ENCODE measurements at places on chromosomes 2 and 18.
A peak's percentile ranks its signal among the peaks of the same experiment; 100 is the strongest.

- DNase-seq, result no peak
These were observed 722 bp downstream of the ACSL3 start for GRCh38 chr2:222861411-222862105.

GRCh38 chr2:157257312-157258252 lies at the start of gene GALNT5:
Gene GALNT5 (plus strand): TSS chr2:157257705. CDS start chr2:157258083, 378 bp downstream.
- no peak for DNase-seq

GRCh38 chr18:11799066-11799465 lies 52.1 kb upstream of the CHMP1B start:
- DNase-seq, result no peak

DNA sequence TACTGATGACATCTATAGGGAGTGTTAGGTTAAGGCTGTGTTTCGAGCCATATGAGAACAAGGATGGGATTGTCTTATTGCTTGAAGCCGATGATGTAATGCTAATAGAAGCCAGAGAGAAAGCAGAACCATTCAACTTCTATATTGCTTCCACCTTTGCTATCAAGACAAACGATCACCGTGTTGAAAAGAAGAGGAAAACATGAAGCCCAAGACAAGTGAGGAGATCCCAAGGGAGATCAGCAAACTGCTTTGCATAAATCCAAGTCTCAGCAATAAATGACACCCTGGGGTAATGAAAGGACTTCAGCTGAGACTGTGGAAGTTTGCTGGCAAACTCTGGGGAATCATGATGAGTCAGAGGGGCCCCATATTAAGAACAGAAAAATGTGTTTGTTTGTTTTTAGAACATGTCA lies 206.2 kb downstream of the NCKAP5 start:
- DNase-seq, result no peak

DNA sequence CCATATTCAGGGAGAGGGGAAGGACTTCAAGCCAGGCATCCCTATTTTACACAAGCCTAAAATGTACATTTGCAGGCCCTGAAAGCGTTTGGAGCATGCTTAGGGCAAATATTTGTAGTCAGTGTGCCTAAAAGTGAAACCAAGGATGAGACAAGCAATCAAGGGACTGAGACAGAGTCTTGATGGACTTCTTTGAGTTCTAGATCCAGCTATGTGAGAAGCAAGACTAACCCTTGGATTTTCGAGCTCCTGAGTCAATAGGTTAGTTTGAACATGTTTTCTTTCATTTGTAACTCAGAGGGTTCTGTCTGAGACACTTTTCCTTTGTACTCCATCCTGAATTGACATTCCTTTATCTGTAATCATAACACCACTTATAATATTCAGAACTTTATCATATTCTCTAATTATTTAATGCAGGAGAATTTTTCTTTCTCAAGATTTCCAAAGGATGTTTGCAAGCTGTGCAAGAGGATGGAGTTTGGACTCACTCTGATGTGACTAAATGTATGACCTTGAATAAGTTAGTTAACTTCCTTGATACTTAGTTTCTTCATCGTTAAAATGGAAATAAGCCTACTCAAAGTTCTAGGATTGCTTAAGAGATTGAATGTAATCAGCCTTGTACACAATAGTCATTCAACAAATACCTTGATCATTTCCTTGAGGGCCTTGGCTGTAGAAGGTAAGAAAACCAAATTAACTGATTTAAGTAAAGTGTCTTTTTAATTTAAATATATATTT lies 1237.8 kb upstream of the ZEB2 start:
- DNase-seq, result no peak

DNA sequence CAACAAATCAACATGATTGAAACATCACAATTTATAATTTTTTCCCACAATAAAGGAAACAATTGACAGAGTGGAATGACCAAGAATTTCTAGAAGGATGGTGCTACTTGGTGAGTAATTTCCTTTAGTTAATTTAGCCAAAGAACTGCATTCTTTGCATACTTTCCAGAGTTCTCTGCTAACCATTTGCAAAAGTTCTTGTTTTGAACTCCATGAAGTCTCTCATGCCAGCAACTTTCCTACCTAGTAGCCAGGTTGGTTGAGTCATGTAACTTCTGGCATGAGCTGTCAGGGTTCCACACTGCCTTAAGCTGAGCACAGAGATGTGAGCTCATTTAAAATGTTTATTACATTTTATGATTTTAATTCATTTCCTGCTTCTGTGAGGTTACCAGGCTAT lies 539.6 kb downstream of the PID1 start:
- DNase-seq, result no peak

DNA sequence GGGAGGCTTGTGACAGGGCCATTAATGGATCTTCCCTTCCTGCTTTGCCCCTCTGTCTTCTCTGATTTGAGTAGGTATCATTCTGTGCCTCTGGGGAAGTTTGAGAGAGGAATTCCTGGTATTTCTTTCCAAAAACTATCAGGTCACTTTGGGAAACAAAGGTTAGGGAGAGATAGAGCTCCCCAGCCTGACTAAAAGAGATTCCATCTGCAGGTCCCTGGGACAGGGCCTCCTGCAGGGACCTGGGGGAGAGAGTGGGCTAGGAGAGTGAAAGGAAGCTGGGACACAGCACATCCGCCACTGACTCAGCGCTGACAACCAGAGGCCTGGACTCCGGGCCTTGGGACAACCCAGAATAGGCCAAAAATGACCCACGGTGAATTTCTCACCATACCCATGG lies 6.4 kb downstream of the GALNT14 start:
- no peak for DNase-seq

GRCh38 chr2:112884869-112885505 lies 26.0 kb upstream of the IL37 start:
- peak; percentile 39 for DNase-seq

DNA sequence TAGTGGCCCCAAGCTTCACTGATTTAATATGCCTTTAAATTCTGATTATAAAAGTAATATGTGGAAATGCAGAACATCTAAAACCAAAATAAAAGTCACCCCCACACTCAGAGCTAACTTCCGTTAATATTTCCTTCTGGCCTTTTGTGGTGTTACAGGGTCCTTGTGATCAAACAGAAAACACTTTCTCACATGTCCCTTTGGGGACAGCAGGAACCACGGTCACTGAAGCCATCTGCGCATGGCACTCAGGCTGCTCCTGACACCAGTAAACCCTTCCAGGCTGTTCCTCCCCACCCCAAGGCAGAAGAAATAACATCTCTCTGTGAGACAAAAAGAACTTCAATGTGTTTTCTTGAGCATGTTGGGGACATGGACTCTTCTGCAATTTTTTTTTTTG lies 25.1 kb upstream of the GPR17 start:
- DNase-seq, result no peak

GRCh38 chr2:218368621-218369153 lies 12.0 kb downstream of the CATIP start:
- DNase-seq, result no peak

GRCh38 chr2:217444932-217445331 lies 557.9 kb downstream of the TNS1 start:
- DNase-seq, result no peak

- DNase-seq, result no peak
These were observed 83.4 kb upstream of the SNTG2 start for GRCh38 chr2:867296-867695.

DNA sequence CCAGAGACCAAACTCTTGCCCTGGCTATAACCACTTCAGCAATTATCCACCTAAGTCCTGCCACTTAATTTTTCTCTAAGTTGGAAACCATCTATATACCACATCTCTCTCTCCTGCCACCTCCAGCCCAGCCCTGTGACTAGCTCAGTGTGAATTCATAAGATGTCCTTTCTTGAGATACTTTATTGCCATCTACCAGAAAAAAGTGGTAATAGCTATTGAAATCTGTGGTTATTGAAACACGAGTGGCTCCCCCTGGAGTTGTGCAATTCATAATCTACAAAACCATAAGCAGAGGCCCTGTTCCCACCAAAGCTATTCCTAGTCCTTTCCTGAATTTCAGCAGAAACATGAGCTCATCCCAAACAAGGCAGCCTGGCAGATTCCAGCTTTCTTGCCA lies 324.0 kb downstream of the TXNL1 start:
- DNase-seq, result no peak

GRCh38 chr2:239302083-239302807 lies 98.6 kb downstream of the HDAC4 start:
- no peak for DNase-seq

GRCh38 chr2:109396202-109397180 lies 217.3 kb downstream of the SEPTIN10 start:
- DNase-seq, result no peak

DNA sequence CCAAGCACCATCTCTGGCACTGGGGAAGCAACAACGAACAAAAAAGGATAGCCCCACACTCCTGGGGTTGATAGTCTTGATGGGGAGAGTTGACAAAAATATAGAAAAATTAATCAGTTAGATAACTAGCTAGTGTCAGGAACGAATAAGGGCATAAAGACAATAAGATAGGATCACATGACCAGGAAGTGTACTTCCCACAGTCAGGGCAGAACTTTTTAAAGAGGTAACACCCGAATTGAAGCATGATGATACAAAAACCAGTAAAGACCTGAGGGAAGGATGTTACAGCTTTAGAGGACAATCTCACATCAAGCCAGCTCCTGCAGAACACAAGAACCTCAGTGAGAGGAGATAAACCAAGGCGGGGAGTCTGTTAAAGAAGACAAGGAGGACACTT lies 295.4 kb upstream of the CRIM1 start:
- no peak for DNase-seq

- DNase-seq, result no peak
These were observed 192.0 kb downstream of the EPHA4 start for GRCh38 chr2:221380062-221380461.

GRCh38 chr2:219631904-219632759 lies 4.7 kb downstream of the SLC4A3 start:
- no peak for DNase-seq

DNA sequence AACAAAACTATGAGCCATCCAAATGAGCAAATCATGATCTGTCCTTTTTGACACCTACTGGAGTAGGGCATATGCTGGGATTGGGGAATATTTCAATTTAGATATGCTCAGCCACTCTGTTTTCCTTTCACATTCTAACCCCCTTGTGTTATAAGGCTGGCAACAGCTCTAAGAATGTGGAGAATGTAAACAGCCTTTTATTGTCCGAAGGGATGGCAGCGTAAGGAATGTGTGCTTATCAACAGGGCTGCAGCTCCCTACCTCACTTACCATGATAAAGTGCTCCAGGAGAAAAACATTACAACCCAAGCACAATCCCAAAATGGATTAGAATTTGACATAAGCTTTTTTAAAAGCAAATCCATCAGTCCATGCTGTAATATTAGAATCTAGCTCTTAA lies 2.2 kb downstream of the NXPH2 start:
- no peak for DNase-seq

GRCh38 chr2:165253178-165253577 lies 14.0 kb downstream of the SCN2A start:
- no peak for DNase-seq

DNA sequence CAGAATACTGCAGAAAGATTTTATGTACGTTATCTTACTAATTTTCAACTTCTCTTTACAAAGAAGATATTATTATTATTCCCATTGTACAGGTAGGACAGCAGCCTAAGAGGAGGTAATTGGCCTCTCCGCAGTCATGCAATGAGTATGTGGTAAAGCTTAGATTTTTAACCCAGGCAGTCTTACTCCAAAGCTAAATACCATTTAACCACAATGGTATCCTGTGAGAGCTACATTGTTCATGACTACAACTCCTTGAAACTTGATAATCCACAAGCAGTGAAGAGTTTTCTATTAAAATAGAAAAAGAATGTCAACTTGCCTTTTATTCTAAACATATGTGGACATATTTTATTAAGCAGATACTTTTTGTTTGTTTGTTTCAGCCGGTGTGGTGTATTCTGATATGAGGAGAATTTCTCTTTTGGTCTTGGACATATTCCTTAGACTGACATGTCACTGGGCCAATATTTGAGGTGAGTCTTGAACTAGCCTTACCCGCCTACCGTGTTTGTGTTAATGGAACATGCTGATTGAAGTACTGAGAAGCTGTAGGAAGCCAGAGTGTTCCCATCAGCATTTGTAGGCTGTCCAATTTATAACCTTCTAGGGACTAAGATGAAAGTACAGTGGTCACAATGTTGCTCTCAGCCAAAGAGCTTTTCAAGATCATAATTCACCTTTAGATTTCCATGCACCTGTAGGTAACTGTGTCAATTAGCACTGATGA lies 293.9 kb upstream of the DCC start:
- DNase-seq, result no peak

Measured in stimulated activated CD8-positive, alpha-beta memory T cell treated with anti-CD3 and anti-CD28 coated beads, Interleukin-15, amount 100 ng/mL, for 24 hours (primary cell).